ENCODE measurements at places on chromosomes 2 and 18.

DNA sequence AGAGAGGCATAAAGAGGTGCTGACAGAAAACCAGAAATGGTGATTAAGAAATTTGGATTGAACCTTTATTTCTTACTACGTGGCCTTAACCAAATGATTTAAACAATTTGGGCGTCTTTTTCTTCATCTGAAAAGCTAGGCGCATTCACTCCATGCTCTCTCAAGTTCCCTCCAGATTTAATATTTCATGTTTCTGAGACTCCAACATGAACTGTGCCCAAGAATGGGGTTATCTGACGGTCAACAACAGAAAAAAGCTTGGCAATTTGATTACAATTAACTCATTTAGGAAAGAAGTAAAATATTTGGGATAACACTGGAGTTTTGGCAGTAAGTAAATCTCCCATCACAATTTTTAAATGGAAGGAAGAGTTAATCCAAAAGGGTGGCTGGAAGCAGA lies 345.4 kb downstream of the ARHGAP15 start:
- no peak for DNase-seq

DNA sequence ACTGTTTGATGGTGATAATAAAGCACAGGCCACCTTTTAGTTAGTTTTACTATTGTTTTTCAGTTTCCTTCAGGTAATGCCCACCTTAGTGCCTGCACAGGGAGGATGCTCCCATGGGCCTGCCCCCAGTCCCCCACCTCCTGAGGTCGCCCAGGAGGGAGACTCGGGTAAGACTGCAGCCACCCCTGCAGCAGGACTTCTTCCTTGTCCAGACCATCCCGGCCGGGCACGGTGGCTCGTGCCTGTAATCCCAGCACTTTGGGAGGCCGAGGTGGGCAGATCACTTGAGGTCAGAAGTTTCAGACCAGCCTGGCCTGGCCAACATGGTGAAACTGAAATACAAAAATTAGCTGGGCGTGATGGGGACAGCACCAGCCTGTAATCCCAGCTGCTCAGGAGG lies 68.1 kb upstream of the TANC1 start:
- DNase-seq, result no peak

DNA sequence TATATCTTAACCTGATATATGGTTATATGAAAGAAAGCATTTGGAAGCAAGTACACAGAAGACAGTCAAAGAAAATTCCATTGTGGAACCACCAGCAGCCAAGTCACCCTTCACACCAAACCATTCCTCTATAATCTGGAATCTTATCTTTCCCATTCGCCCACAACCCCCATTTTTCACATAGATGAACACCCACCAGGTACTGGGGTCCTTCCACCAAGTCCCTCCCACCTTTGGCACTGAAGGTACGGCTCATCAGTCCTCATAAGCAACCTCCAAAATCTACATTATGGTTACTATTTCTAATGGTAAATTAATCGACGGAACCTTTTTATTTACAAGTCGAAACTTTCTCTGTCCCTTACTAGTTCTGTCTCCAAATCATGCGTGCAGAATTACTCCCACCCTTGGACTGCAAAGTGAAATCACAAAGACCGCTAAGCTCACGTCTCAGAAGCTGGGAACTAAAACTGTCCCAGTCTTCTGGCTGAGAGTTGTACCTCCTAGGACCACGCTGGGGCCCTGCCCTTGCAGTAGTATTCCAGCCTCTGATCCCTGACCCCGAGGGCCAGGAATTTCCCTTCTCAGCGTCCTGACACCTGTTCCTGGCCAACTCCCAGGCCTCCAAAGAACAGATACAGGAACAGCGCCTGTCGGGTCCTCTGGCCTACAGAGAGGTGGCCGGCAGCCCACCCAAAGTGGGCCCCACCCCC lies 702 bp downstream of the OLA1 start:
- DNase-seq, result peak; percentile 13

GRCh38 chr2:96304606-96305005 lies 740 bp downstream of the SNRNP200 start:
- DNase-seq, result no peak

DNA sequence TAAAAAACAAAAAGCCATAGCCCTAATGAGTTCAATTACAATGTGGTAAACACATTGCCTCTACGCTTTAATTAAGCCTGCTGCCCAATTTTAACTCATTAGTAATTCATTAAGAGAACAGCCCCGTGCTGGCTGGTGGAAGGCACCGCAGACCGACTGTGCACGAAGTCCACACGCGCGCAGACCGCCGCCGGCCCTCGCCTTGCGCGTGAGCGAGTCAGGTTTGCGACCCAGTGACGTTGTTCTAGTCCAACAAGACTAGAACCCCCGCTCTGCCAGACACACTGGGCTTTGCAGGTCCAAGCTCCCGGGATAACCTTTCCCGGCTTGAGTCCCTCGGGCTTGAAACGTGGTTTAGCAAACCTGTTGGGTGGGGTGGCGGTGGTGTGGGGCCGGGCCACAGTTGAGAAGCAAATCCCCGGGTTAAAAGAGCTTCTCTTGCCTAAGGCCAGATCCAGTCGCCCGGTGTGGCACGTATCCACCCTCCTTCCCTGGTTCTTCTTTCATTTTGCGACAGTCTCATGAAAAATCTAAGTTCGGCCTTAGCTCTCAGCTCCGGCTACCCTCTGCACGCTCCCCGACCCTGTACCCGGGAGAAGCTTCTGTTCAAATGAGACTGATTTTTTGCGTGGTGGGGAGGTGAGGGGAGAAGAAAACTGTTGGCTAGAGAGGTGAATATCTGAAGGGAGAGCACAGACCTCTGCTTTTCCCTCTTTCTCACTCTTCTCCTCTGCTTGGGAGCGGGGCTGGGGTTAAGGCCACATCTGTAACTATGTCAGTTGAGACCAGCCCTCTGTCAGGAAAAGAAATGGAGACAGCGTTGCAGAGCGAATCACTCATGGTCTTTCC lies 11.1 kb upstream of the SKOR2 start:
- no peak for DNase-seq

GRCh38 chr2:151802315-151802714 lies 25.9 kb downstream of the ARL5A start:
- no peak for DNase-seq

DNA sequence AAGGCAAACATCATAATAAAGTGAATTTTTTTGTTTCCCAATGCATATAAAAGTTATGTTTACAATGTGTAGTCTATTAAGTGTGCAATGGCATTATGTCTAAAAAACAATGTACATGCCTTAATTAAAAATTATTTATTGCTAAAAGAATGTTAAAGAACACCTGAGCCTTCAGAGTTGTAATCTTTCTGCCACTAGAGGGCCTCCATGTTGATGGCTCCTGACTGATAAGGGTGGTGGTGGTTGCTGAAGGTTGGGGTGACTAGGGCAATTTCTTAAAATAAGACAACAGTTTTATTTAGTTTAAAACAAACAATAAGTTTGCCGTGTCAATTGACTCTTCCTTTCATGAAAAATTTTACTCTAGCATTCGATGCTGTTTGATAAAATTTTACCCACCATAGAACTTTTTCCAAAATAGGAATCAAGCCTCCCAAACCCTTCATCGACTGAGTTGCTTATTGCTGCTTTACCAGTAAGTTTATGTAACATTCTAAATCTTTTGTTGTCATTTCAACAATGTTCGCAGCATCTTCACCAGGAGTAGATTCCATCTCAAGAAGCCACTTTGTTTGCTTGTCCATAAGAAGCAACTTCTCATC lies 32.3 kb downstream of the MAP3K2 start:
- DNase-seq, result no peak

DNA sequence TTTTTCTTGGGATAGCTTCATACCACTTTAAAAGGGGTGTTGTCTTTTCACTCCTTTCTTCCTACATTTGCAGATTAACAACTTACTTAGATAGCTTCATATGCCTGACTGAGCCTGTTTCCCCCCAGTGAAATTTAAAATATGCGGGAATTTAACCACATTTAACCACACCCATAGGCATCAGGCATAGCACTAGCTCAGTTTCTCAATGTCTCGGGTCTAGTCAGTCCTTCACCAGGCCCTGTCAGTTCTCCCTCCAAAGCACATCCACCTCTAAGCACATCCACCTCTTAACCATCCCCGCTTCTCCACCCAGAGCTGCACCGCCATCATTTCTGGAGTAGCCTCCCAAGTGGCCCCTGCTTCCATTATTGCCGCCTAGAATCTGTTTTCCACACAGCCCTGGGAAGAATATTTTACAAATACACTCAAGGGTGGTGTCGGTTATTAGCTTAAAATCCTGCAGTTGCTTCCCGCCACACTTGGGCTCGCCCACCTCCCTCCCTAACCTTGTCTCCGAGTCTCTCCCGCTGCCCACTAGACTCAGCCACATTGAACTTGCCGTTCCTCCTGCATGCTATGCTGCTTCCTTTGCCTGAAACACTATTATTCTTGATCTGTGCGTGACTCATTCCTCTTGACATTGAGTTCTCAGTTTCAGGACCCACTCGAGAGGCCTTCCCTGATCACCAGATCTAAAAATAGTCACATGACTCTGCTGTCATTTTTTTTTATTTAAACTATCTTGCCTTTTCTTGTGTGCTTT lies 68.3 kb downstream of the SPTBN1 start:
- no peak for DNase-seq

- no peak for DNase-seq
Observed at GRCh38 chr2:170924969-170925368, 4.1 kb upstream of the GORASP2 start.

DNA sequence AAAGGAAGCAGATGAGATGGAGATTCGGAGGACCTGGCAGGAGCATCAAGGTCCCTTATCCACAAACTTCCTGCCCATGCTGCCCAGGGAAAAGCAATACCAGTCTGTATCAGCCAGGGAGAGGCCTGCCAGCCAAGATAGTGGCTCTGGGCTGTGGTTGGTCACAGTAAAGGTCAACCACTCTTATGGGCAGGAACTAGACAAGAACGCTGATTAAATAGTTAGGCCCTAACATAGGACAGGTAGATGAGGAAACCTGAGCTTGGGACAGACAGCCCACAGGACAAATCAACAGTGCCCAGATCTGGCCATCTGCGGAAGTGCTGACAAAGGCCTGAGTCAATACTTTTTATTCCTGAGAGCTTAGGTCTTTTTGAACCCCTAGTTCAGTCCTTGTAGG lies 10.7 kb downstream of the PSTPIP2 start:
- DNase-seq, result no peak

GRCh38 chr18:57466307-57466706 lies 31.1 kb downstream of the ONECUT2 start:
- DNase-seq, result no peak

- DNase-seq, result no peak
Observed at GRCh38 chr2:202960524-202960923, 48.4 kb downstream of the CARF start.

DNA sequence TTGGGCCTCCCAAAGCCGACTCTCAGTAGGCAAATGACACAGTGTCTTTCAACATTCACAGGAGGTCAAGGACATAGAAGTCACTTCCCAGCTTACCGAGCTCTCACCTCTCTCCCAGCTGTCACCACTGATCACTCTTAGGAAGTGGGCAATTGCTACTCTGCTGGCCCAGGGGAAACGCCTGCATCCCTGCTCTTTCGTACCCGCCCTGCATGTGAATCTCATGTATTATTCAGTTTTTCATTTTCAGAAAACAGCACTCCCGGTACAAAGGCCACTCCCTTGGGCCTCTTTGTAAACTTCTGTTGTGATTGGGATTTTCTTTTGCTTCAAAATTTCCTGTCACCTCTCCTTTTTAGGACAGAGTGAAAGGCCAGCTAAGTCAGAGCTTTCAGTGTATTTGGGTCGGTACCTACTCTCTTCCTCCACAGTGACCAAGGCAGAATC lies 15.4 kb downstream of the MRPL44 start:
- no peak for DNase-seq

DNA sequence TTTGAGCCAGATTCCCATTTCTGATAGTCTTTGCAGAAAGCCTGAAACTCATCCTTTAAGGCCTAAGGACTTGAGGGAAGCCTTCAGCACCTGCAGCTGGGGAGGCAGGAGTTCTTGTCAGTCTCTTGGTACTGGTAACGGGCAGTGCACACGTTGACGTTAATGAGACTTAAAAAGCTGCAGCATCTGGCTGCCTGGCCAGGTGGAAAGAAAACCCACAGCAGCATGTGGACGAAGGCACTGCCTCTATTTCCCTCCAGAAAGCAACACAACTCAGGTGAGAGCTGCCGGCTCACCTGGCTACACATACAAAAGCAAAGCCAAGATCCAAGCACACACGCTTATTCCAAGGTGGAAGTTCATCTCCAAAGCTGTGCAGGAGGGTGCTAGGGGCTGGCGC lies 178.8 kb downstream of the ANAPC1 start:
- DNase-seq, result no peak

- no peak for DNase-seq
Observed at GRCh38 chr2:152468899-152469692, 134.1 kb downstream of the FMNL2 start.

- no peak for DNase-seq
Observed at GRCh38 chr2:164875334-164876205, 33.9 kb upstream of the COBLL1 start.

DNA sequence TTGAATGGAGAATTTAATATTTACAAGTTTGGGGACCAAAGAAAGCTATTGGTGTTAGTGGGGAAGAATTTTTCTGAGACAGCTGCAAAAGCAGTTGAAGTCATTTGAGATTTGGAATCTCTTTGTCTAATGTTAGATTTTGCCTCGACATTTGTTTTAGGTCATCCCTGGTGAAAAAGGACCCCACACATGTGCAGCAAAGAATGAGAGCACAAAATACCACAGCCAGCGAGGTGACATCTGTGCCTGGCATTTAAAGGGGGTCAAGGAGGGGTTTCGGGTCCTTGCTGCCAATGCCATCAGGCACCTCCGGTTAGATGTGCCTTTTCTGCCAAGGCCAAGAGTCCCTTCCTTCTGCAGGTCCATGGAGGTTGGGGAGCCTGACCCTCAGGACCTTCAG lies 173.3 kb downstream of the TRIB2 start:
- DNase-seq, result no peak

DNA sequence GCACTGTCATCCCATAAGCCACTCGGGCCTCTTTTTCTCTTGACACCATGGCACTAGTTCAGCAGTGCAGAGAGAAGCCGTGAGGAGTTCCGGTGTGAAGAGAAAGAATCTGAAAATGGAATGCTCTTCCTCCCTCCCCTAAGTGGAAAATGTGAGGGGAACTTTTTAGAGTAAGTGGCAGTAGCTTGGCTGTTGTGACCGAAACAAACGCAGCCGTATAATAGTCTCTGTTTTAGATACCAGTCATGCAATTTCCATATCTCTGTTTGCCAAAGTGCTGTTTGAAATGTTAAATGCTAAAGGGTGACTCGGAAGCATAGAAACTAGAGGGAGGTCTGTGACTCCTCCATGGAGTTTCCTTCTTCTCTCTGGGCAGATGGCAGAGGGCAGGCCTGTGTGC lies 122.9 kb downstream of the MTCL1 start:
- no peak for DNase-seq

DNA sequence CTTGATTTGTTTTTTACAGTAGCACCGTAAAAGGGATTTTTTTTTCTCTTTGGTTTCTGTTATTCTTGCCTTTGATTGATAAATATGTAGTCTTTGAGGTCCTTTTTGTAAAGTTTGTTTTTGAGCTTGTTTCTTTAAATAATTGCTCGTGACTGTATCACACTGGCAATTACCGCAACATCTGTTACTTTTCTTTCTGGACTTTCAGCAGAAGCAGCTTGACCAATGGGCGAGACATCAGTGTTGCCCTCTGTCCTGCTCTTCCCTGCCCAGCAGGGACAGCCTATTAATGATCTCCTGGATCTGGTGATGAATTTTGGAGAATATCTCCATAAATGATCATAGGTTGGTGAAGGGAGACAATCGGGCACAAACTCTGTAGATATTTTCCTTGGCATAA lies 74.9 kb downstream of the TDRD15 start:
- no peak for DNase-seq
